Stimulated activated CD8-positive, alpha-beta memory T cell treated with anti-CD3 and anti-CD28 coated beads, Interleukin-4, amount 100 ng/mL, for 1 hour (primary cell): ENCODE measurements at places on chromosomes 2 and 18.

GRCh38 chr2:238652771-238653157, 195.1 kb upstream of the TWIST2 start:
- DNase-seq = no peak

DNA sequence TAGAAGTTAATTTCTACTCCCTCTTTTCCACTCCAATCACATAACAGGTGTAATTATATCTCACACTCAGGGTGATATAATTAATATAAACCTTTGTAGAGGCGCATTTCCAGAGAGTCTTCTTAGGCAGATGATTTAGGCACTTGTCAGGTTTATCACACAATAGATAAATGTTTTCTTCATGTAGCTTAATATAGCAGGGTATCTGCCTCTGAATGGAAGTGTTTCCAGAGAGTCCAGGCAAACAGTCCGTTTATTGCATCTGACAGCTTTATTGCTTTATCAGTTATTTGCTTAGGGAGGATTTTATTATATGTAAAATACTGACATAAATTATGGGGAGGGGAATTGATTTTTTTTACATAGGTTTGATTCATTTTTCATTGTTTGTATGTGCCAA, 766.3 kb downstream of the SLC4A3 start:
- DNase-seq = no peak

DNA sequence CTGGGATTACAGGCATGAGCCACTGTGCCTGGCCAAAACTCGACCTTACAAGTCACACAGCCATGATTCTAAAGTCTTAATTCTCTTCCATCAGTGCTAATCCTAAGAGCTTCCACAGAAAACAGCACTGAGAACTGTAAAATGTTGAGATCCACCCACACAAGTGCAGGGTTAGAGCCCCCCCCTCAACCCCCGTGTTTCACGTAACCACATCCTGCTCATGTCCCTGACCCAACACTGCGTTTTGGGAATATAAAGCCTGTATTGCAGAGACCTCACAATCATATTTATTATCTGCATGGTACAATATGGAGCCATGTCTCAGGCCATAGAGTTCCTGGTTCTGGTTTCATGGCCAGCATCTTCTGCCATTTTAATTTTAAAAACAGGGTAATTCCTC, 110.8 kb downstream of the GBX2 start:
- DNase-seq = no peak

- DNase-seq = no peak
Measured at GRCh38 chr2:138081225-138082073, 117.2 kb downstream of the HNMT start.

GRCh38 chr2:155391613-155392130, 693.2 kb downstream of the KCNJ3 start:
- DNase-seq = no peak

- no peak for DNase-seq
Measured at GRCh38 chr2:103005393-103005792, 243.6 kb downstream of the TMEM182 start.

DNA sequence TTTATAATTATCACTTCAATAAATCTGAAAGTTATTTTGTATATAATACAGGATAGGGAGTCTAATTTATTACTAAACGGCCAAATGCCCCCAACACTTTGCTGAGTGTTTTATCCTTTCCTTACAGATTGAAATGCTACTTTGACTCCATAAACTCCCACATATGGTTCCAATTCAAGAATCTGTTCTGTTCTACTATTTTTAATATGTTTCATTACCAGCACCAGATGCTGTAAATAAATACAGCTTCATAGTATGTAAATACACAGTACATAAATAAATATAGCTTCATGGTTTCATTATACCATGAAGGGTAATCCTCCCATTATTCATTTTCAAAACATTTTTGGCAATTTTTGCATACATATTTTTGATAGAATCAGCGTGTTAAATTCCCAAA, 34.0 kb upstream of the MREG start:
- DNase-seq = no peak

GRCh38 chr2:100707016-100707947, 112.7 kb upstream of the NPAS2 start:
- no peak for DNase-seq

GRCh38 chr18:9058406-9058805, 44.1 kb upstream of the NDUFV2 start:
- DNase-seq = no peak

- DNase-seq = no peak
Measured at GRCh38 chr2:42941633-42942176, 149.3 kb upstream of the HAAO start.

- no peak for DNase-seq
Measured at GRCh38 chr18:79513381-79514081, 117.8 kb downstream of the NFATC1 start.

- DNase-seq = no peak
Measured at GRCh38 chr2:240215676-240216051, 75.2 kb upstream of the OTOS start.

DNA sequence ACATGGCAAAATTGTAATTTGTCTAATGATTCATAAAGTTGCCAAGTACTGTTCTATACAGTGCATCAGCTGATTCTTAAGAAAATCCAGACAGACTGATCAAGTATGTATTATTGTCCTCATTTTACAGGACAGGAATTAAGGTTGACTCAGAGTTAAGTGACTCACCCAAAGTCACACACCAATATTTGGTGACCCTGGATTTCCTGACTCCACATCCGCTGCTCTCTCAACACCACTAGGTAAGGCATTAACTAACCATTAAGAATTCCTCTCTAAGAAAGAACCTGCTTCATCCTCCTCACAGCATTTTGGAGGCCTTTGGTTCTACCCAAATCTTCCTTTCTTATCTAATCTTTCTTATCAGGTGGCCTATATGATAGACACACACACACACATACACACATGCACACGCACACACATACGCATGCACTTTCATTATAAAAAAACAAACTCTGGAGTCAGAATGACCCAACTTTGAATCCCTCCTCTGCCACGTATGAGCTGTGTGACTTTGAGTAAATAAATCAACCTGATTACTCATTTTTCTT, 150.8 kb downstream of the ANKRD44 start:
- no peak for DNase-seq

GRCh38 chr2:13462464-13462863, 745.7 kb downstream of the TRIB2 start:
- no peak for DNase-seq

DNA sequence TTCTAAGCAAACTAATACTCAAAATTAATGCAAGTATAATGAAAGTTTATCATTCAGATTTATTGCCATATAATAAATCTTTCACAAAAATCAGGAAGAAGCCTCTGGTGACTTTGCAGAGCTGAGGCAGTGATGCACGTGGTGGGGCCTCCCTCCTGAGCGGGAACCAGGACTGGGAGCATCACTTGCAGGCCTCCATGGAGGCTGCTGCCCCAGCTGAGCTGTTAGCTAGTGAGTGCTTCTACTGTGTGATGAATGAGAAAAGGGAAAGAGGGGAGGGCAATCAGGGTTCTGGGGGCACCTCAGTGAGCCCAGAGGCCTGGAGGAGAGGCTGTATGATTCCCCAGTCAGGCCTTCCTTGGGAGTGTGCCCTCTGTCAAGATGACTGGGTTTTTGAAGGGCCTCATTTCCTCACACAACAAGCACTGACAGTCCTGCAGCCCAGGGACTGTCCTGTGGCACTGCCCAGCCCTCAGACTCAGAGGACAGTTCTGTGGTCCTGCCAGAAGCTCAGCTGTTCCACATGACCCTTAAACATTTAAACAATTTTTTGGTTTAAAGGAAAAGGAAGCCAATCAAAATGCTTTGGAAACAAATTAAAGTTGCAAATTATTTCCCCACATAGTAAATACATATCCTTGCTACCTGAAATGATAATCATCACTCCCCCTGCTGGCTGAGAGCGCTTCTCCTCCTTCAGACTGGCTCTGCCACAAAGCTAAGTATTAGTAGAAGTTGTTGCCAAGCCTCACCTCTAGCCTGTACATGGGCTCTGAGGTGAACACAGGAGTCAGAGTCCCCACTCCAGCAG, 90.9 kb upstream of the SMAD7 start:
- DNase-seq = no peak

DNA sequence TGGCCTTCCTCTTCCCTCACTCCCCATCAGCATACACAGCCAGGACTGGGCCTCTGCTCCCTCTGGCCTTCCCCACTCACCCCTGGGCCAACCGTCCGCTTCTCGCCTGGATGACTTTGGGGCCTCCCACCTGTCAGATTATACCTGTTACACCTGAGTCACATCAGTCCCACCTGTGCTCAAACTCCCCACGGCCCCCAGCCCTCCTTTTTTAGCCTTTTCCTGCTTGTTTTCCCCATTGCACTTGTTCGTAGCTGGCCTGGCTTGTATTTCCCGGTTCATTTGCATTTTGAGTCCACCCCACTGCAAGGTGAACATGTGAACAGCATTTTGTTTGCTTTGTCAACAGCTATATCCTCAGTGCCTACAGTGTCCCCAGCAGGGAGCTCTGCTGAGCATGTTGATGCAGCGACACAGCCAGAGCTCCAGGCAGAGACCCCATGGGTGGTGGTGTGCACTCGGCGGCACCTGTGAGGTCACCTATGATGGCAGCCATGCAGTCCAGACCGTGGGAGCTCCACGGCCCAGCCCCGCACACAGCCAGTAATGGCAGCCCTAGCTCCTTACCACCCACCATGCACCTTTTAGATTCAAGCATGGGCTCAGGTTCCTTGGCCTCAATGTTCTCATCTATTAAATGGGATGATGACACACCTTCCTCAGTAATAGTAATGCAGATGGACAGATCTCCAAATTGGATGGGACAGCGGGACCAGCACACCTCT, 276.4 kb upstream of the HS6ST1 start:
- DNase-seq = no peak

GRCh38 chr2:230155359-230155758, 64.4 kb downstream of the SP110 start:
- no peak for DNase-seq

DNA sequence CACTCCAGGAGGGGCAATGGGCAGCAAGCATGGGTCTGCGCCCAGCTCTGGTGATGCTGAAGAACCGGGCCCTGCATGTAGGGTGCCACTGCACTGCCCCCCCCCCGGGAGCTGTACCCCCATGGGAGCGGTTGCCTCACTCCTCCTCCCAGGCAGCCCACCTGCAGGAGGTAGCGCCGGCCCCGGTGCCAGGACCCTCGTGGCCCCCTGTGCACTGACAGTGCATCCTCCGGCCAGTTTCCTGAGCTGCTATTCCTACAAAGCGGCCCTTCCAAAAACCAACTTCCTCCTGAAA, 109.4 kb downstream of the ZNF516 start:
- no peak for DNase-seq

- no peak for DNase-seq
Measured at GRCh38 chr2:10289352-10289751, 13.4 kb upstream of the HPCAL1 start.

GRCh38 chr2:101673920-101674319, 23.6 kb upstream of the MAP4K4 start:
- no peak for DNase-seq

GRCh38 chr18:66616523-66616983, 12.7 kb upstream of the CDH19 start:
- no peak for DNase-seq

DNA sequence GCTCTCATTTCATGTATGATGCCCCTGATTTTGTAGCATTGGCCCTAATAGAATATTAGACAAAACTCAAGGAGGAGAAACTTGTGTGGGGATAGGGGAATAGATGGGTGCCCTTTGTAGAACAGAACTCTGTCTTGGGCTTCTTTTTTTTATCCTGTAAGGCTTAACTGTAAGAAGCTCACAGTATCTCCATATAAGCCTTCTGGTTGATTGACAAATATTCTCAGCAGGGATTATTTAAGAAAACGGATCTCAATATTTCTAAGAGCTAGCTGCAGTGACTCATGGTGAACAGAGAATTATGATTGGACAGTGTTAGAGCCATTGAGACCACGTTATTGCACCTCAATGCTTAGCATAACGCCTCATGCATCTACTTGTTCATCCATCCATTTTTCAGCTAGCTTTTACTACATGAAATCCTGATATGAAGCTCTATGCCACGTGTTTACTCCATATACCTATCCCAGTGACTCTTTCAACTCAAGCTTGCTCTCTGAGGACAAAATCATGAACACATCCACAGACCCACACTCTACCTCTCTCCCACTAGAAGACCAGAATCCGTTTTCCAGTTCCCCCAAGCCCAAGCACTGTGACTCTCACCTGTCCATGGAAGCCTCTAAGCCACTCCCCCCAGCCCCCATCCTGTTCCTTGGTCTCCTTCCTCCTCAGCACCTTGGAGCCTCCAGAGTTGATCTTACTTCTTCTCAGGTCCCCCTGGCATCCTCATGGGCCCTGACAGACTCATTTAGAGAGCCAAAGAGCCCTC, 99.2 kb downstream of the BCL2L11 start:
- no peak for DNase-seq
